Right cardiac atrium (tissue), 5 donors: ENCODE measurements at places on chromosomes 2 and 18. TPM values are rescaled to one million over a fixed set of nuclear protein-coding genes. Genes with fewer than 3 reads are reported as not detected.

- DNase-seq: no peak
Measured at GRCh38 chr2:164910101-164910899, 45.0 kb downstream of the SLC38A11 start.

DNA sequence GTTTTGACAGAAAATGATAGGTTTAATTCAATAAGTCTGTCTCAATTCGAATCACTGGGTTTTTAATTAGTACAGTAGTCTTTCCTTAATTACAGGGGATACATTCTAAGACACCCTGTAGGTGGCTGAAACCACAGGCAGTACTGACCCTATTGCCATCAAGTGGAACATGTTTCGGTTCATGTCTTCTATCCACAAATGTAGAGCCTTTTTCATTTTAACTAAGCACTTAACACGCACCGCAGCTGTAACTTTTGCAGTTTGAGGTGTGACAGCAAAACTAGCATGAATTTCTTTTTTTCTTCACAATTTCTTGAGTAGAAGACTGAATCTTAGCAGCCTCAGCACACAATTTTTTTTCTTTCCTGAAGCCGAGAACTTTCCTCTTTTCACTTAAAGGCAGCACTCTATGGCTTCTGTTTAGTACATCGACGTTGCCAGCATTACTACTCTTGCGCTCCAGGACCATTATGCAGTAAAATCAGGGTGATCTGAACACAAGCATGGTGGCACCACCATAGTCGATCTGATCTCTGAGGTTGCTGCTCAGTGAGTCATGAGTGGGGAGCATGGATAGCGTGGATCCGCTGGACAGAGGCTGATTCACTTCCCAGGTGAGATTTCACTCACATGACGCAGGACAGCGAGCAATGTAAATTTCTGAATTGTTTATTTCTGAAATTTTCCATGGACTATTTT lies 805.1 kb downstream of the RNF144A start:
- no peak for DNase-seq

GRCh38 chr18:73841661-73842060 lies 306.0 kb downstream of the FBXO15 start:
- no peak for DNase-seq

DNA sequence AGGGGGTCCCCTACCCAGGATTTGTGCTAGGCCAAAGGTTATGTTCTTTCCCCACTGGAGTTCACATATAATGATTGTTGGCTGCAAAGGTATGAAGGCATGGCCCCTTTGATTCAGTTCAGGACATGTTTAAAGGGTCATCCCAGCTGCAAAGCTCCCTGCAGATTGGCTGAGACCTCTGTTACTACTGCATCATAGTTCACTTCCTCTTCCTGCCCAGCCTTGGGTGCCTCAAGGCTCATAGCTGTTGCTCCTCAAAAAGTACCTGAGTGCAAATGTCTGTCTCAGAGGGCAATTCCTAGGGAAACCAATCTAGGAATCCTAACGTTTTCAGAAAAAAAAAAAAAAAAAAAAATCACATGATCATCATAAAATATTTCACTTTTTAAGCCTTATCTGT lies 125.1 kb downstream of the ATL2 start:
- no peak for DNase-seq

- no peak for DNase-seq
Measured at GRCh38 chr2:239993291-239993690, 31.9 kb downstream of the NDUFA10 start.

DNA sequence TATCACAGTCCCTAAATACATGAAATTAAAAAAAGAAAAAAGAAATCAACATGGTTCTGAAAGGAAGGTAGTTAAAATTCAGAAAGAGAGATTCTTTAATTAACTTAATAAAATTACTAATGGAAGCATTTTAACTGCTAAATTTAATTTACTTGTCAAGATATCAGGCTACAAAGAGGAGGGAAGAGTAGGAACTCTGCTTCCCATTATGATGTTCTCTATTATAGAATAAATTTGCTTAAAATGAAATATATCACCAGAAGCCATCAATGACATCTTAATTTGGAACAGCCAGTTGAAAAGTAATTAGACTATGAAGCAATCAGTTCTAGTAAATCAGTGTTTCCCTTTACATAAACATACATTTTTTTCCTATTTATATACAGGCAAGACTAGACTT lies 611.8 kb upstream of the FANCL start:
- no peak for DNase-seq

- no peak for DNase-seq
Measured at GRCh38 chr18:22136395-22136794, 33.0 kb upstream of the GATA6 start.

Gene TTC31
- total RNA-seq: 11.8 TPM
